SJSA1 (cell line): ENCODE measurements at places on chromosomes 3 and 15. TPM values are rescaled to one million over a fixed set of nuclear protein-coding genes. Genes with fewer than 3 reads are reported as not detected.

GRCh38 chr3:16313886-16314645 lies 49.1 kb downstream of the OXNAD1 start:
- no peak overlapping the region for H3K27ac ChIP-seq
- DNase-seq, result no peak
- H3K4me3 ChIP-seq, result no peak overlapping the region
- peaks cover 55% of the 10 kb centered on the region for H3K36me3 ChIP-seq
- peaks cover 5% of the 10 kb centered on the region for H3K4me1 ChIP-seq

DNA sequence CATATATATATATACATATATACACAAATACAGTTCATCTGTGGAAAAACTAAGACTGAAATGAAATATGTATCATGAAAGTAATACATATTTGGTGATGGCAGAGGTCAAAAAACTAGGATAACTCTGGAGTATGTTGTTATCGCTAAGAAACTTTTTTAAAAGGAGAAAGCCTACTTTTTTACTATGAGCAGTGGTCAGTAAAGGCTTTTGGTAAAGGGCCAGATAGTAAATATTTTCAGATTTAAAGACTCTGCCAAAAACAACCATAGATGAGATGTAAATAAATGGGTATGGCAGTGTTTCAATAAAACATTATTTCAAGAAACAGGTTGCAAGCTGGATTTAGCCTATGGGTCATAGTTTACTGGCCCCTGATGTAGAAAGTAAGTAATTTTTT lies 93.8 kb upstream of the TGFBR2 start:
- peaks cover 9% of the 10 kb centered on the region for H3K4me1 ChIP-seq
- H3K4me3 ChIP-seq, result no peak overlapping the region
- no peak for DNase-seq
- no peak overlapping the region for H3K27ac ChIP-seq

FAM81A gene
- 1.6 and 2.8 TPM in 2 replicates for total RNA-seq

GRCh38 chr15:75532413-75533250 lies 46.5 kb downstream of the PTPN9 start:
- H3K27ac ChIP-seq, result no peak overlapping the region
- no peaks in the 10 kb centered on the region for H3K27me3 ChIP-seq
- DNase-seq, result peak; percentile 30

- H3K36me3 ChIP-seq, result no peaks in the 10 kb centered on the region
- H3K27me3 ChIP-seq, result no peaks in the 10 kb centered on the region
- DNase-seq, result no peak
Observed at GRCh38 chr3:99575683-99576082, 62.7 kb upstream of the COL8A1 start.

GRCh38 chr3:8317661-8318649 lies 183.7 kb upstream of the LMCD1 start:
- peaks cover 14% of the 10 kb centered on the region for H3K4me1 ChIP-seq
- DNase-seq, result no peak
- H3K27ac ChIP-seq, result no peak overlapping the region
- H3K4me3 ChIP-seq, result no peak overlapping the region
- no peaks in the 10 kb centered on the region; the same call in 1 of the 2 replicates for H3K27me3 ChIP-seq
- no peaks in the 10 kb centered on the region for H3K36me3 ChIP-seq

DNA sequence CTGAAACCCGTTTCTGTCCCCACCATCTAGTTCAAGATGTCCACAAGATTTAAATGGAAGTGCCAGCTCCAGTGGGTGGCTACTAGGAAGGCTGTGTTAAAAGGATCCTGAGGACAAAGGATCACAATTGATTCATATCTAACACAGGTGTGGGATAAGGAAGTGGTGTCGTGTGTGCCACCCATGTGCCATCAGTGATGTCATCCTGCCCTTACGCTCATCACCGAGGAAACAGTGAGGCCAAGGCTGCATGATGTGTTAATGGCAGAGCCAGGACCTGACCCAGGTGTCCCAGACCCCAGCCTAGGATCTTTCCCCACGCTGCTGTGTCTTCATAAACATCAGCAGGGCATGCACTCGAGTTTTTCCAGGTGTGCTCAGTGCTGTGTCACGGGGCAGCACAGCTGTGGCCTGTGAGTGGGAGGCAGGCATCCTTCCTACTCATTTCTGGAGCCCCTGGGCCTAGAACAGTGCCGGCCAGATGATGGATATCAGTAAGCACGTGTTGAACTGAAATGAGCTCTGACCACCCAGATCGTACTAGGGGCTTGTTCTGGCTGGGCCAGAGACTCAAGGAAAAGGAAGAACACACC lies 10.6 kb upstream of the TGM5 start:
- H3K4me3 ChIP-seq, result no peak overlapping the region
- peaks cover 4% of the 10 kb centered on the region for H3K4me1 ChIP-seq
- no peaks in the 10 kb centered on the region; the same call in 1 of the 2 replicates for H3K27me3 ChIP-seq
- H3K36me3 ChIP-seq, result no peaks in the 10 kb centered on the region
- no peak overlapping the region for H3K27ac ChIP-seq

PLAAT1 gene
- 1.4 and 9.8 TPM in 2 replicates for total RNA-seq

MYH15 gene
- total RNA-seq, result 0.05 TPM in 1 of 2 replicates, not detected in the other

- no peaks in the 10 kb centered on the region for H3K27me3 ChIP-seq
- no peak overlapping the region for H3K4me3 ChIP-seq
- no peak for DNase-seq
Observed at GRCh38 chr15:51318382-51319150, 19.8 kb downstream of the CYP19A1 start.

- no peak overlapping the region for H3K27ac ChIP-seq
- H3K36me3 ChIP-seq, result no peaks in the 10 kb centered on the region
- no peak for DNase-seq
- no peak overlapping the region for H3K4me3 ChIP-seq
- no peaks in the 10 kb centered on the region for H3K4me1 ChIP-seq
Observed at GRCh38 chr3:115330430-115330829, 183.3 kb upstream of the ZBTB20 start.

- no peak overlapping the region for H3K27ac ChIP-seq
- no peaks in the 10 kb centered on the region for H3K36me3 ChIP-seq
- no peaks in the 10 kb centered on the region for H3K4me1 ChIP-seq
- no peaks in the 10 kb centered on the region for H3K27me3 ChIP-seq
- no peak overlapping the region for H3K4me3 ChIP-seq
- DNase-seq, result no peak
Observed at GRCh38 chr3:79473993-79474392, 293.8 kb downstream of the ROBO1 start.

DNA sequence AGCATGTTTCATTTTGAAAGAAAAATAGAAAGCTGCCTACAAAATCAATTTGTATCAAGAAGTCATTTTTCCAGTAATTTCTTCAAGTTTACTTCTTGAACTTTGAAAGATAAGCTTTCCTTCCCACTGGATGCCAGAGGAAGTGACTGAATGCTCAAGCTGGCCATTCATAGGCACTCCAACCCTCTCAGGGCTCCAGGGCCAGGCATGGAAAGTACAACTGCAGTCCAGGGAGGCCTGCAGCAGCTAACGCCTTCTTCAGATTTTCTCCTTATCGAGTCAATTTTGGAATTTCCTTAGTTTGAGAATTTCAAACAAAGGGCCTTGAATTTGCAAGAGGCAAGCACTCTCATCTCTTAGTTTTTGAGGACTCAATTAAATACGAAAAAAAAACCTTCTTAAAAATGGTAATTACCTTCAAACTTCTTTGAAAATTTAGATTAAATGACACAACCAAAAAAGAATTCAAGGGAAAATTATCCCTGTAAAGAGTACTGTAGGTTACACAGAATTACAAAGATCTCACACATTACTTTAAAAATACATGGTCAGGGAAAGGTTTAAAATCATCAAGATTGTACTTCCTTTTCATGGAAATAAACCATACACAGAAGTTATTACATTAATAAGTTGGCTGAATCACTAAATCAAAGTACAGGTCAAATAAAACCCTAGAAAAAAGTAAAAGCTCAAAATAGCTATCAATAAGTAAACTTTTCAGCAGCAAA lies 2.5 kb downstream of the UBP1 start:
- peak overlapping the region; percentile 77; the same call in 1 of the 2 replicates for H3K27ac ChIP-seq
- DNase-seq, result no peak
- no peaks in the 10 kb centered on the region for H3K27me3 ChIP-seq
- H3K36me3 ChIP-seq, result peaks cover 5% of the 10 kb centered on the region
- H3K4me1 ChIP-seq, result peaks cover 23% of the 10 kb centered on the region

ESYT3 gene
- total RNA-seq, result 0.06 and 0.76 TPM in 2 replicates

DNA sequence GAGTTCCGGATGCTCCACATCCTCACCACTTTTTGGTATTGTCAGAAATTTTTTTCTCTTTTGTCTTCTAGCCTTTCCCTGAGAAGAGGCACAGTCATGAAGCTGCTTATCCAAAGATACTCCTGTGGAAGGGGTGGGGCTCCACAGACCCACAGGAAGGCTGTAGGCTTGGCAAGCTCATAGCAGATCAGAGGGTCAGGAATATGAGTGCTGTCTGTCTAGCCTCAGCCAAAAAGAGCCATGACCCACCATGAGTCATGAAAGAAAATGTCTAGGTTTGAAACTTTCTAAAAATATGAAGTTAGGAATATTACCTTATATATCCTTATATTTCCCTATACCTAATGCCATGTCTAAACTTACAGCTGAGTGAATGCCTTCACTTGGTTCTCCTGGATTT lies 118.2 kb upstream of the THBS1 start:
- no peaks in the 10 kb centered on the region for H3K4me1 ChIP-seq
- H3K36me3 ChIP-seq, result no peaks in the 10 kb centered on the region
- H3K4me3 ChIP-seq, result no peak overlapping the region
- no peak overlapping the region for H3K27ac ChIP-seq
- H3K27me3 ChIP-seq, result no peaks in the 10 kb centered on the region
- DNase-seq, result no peak

GRCh38 chr3:57918123-57918837 lies 89.9 kb upstream of the FLNB start:
- no peak overlapping the region for H3K4me3 ChIP-seq
- peaks cover 23% of the 10 kb centered on the region for H3K36me3 ChIP-seq
- peaks cover 25% of the 10 kb centered on the region for H3K4me1 ChIP-seq
- DNase-seq, result peak; percentile 83

DNA sequence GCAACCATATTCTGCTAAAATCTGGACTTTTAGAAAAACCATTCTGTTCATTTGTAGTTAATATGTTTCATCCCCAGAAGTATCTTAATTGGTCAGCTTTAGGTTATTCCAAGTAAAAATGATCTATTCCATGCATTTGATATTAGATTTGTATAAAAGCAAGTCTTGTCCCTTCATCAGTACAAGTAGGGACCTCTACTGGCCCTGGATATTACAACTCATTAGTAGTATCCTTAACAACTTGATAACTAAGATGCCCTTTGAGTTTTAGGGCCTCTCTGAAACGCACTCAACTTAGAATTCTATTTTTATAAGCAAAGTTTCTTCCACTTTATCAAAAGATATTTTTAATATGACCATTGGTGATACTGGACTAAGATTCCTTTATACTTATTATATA lies 25.3 kb upstream of the SELENOT start:
- no peaks in the 10 kb centered on the region for H3K27me3 ChIP-seq
- H3K4me1 ChIP-seq, result no peaks in the 10 kb centered on the region
- peaks cover 54% of the 10 kb centered on the region for H3K36me3 ChIP-seq
- no peak for DNase-seq
- H3K27ac ChIP-seq, result no peak overlapping the region
- H3K4me3 ChIP-seq, result no peak overlapping the region

DNA sequence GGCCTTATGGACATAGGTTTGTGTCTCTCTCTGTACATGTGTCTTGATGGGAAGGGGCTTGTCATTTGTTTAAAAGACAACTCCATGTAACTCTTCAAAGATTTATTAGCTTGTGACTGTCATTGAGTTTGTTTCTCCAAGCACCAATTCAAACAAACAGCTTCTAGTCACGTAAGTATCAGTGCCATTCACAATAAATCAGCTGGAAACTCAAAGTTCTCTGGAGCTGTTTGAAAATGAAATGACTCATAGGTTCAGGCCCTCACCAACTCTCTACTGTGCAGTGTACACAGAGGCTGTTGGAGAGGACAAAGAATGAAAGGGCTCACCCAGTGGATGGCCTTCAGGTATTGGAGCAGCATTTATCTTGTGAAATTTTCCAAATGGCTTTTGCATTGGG lies 476.3 kb downstream of the AGBL1 start:
- H3K4me3 ChIP-seq, result no peak overlapping the region
- no peaks in the 10 kb centered on the region for H3K4me1 ChIP-seq
- H3K27me3 ChIP-seq, result no peaks in the 10 kb centered on the region
- DNase-seq, result no peak
- no peaks in the 10 kb centered on the region for H3K36me3 ChIP-seq
- no peak overlapping the region for H3K27ac ChIP-seq

DNA sequence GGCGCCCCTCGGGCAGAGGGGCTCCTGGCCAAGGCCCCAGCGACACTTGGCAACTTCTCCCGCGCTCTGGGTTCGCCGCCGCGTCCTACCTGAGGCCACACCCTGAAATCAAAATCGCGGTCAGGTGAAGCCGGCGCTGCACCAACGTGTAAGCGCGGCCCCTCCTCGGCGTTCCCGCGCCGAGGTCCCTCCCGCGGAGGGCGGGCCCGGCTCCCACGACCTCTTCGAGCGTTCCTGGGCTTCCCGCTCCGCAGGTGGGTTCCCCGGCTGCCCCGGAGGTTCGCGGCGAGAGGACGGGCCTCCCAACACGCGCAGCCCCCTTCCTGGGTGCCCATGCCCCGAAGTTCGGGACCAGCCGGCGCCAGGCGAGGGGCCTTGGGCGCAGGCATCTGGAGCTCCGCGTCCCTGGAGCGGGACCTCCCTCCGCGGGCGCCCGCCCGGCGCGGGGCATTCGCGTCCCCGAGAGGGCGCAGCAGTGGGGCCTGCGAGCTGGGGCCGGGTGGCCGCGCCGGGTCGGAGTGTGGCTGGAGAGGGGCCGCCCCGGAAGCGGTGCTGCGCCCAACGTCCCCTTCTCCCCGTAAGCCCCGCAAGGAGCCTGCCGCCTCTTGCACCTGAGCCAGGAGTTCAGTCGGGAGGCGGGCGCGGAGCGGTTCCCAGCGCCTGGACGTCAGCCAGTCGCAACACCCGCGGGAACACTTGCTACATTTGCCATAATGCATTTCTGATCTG lies 13.7 kb downstream of the PAK6 start:
- DNase-seq, result no peak
- H3K27ac ChIP-seq, result no peak overlapping the region
- no peaks in the 10 kb centered on the region; the same call in 1 of the 2 replicates for H3K36me3 ChIP-seq
- no peak overlapping the region for H3K4me3 ChIP-seq

DNA sequence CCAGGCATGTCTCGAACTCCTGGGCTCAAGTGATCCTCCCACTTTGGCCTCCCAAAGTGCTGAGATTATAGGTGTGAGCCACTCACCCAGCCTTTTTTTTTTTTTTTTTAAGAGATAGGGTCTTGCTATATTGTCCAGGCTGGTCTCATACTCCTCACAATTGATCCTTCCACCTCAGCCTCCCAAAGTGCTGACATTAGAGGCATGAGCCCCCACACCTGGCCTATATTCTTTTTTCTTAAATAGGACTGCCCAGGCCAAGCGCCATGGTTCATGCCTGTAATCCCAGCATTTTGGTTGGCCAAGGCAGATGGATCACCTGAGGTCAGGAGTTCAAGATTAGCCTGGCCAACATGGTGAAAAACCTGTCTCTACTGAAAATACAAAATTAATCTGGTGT lies 12.5 kb downstream of the NR1I2 start:
- H3K4me1 ChIP-seq, result peaks cover 19% of the 10 kb centered on the region
- H3K4me3 ChIP-seq, result no peak overlapping the region
- H3K27me3 ChIP-seq, result no peaks in the 10 kb centered on the region
- DNase-seq, result no peak
- no peaks in the 10 kb centered on the region for H3K36me3 ChIP-seq
- no peak overlapping the region for H3K27ac ChIP-seq

XYLB gene
- total RNA-seq, result 0.66 and 3.0 TPM in 2 replicates
